AG08395 (cell line): ENCODE measurements at places on chromosomes 11 and 22.
A peak's percentile ranks its signal among the peaks of the same experiment; 100 is the strongest.

- peak; percentile 81 for DNase-seq
These were observed 188.9 kb downstream of the ST3GAL4 start for GRCh38 chr11:126544108-126545056.

- no peak for DNase-seq
These were observed 16.0 kb upstream of the PICK1 start for GRCh38 chr22:38040953-38041759.

- no peak for DNase-seq
These were observed 16.3 kb upstream of the SUSD2 start for GRCh38 chr22:24164940-24165339.

DNA sequence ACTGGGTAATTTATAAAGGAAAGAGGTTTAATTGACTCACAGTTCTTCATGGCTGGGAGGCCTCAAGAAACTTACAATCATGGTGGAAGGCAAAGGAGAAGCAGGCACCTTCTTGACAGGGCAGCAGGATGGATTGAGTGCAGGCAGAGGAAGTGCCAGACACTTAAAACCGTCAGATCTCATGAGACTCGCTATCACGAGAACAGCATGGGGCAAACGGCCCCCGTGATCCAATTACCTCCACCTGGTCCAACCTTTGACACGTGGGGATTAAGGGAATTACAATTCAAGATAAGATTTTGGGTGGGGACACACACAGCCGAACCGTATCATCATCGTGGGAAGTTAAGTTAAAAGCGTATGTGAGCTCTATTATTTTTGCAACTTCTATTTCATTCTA is 71.4 kb upstream of the SYN3 start:
- DNase-seq: no peak

GRCh38 chr11:62627713-62628112 is 5.9 kb upstream of the B3GAT3 start:
- DNase-seq: no peak

GRCh38 chr22:39123751-39124581 is 26.9 kb downstream of the APOBEC3H start:
- DNase-seq: no peak

GRCh38 chr11:73229896-73230875 is 12.1 kb downstream of the P2RY2 start:
- no peak for DNase-seq
